ENCODE measurements at places on chromosomes 16 and 17. TPM values are rescaled to one million over a fixed set of nuclear protein-coding genes. Genes with fewer than 3 reads are reported as not detected.

KRT36 gene
- total RNA-seq, result not detected

IKZF3 gene
- 43.9 TPM for total RNA-seq

DNA sequence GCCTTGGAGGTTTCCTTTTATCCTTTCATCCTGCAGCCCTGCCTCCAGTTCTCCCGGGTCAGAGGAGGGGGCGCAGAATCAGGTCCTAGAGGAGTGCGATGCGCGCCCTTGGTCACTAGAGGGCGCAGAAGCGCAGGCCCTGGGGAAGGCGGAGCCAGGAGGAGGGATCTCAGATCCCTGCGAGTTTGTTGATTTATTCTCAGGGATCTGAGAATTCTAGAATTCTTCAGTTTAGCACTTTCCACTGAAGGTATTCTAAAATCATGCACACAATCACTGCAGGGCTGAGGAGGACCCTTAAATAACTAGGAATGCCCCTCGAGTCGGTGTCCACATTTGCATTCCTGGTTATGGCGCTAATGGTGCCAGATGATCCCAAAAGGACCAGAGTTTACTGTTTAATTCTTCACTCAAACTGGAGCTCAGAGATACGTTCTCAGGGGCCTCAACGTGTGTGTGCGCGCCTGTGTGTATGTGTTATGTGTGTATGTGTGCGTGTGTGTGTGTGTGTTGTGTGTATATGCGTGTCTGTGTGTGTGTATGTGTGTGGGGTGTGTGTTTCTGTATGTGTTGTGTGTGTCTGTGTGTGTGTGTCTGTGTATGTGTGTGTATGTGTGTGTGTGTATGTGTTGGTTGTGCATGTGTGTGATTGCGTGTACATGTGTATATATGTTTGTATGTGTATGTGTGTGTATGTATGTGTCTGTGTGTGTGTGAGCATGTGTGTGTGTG, 6.9 kb upstream of the ELAC2 start:
- DNase-seq, result peak; percentile 61

DNA sequence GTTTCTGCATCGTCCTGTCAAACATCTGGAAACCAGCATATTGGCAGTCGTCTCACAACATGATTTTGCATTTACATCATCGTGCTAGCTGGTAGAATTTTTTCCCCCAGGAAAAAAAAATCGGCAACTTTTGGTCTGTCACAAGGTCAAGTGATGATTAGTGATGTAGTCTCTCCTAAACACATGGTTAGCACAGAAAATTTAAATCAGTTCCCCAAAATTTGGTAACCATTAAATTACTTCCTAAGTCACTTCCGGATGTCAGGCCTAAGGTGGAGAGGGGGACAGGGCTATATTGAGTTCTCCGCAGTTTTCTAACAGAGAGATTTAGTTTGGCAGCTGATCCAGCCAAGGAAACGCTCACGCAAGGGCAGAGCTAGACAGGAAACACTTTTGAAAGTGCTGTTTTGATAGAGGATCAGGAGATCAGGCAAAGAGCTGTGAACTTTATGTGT, 271.0 kb upstream of the TBX2 start:
- no peak for DNase-seq

GRCh38 chr16:7363422-7364417, 31.1 kb downstream of the RBFOX1 start:
- no peak for DNase-seq

- no peak for DNase-seq
Measured at GRCh38 chr16:9859701-9860327, 322.4 kb downstream of the GRIN2A start.

DNA sequence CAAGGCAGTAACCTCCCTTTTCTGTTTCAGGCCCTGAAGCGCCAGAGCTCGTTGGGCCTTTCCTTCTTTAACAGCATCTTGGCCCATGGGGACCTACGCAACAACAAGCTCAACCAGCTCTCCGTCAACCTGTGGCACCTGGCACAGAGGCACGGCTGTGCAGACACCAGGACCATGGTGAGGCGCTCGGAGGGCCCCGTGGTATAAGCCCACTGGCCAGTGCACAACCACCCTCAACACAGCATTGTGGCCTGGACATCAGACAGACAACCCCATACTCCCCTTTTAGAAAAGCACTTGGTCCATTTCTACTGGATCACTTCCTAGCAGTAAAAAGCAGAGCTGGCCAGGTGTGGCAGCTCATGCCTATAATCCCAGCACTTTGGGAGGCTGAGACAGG, 18.6 kb downstream of the KNOP1 start:
- DNase-seq, result no peak

DNA sequence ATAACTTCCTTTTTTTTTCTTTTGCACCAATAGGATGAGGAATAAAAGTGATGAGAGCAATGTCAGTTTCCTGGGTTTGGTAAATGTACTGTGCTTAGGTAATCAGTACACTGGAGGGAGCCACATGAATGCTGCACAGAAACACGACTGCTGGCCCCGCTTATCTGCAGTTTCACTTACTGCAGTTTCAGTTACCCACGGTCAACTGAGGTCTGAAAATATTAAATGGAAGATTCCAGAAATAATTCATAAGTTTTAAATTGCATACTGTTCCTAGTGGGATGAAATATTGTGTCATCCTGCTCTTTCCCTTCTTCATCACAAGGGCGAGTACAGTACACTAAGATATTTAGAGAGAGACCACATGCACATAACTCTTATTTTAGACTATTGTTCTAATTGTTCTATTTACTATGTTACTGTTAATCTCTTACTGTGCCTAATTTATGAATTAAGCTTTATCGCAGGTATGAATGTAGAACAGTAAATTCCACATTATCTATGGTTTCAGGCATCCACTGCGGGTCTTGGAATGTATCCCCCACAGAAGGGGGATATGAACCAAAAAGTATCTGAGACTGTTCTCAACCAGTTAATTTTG, 6.4 kb upstream of the LGALS3BP start:
- no peak for DNase-seq

SGCA gene
- 0.38 TPM for total RNA-seq

GRCh38 chr16:72877374-72878028, 170.4 kb downstream of the ZFHX3 start:
- no peak for DNase-seq

DNA sequence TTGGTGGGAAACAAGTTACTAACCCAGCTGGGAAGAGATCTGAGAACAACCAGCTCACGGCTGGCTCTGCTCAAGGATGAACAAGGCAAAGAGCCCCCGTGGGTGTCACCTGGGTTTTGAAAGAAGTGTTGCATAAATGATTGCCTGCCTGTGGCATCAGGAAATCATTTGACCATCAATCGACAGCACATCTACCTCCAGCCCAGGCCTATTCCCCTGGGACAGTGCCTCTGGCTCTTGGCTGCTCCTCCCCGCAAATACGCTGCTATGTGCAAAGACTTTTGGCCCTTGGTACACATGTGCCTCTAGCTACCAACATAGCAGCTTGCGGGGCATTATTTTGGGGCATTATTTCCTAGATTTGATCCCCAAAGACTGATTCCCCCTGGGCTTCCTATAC, 39.4 kb upstream of the SMPD3 start:
- no peak for DNase-seq

DNA sequence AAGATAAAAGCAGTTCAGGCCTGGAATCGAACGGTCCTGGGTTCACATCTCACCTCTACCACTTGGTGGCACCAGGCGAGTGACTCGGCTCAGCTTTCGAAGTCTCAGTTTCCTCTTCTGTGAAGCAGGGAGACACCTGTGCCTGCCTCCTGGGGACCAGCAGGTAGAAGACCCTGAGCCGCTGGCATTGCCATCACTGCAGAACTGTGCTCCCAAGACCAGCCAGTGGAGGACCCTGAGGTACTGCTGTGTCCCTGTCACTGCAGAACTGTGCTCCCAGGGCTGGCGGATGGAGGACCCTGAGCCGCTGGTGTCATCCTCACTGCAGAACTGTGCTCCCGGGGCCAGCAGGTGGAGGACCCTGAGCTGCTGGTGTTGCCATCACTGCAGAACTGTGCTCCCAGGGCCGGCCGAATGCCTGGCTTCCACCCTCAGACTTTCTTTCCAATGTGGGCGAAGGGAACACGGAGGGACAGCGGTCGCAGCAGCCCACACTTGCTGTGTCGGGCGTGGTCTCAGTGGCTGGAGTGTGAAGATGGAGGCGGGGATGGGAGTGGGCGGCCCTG, 8.7 kb upstream of the SLC7A5 start:
- DNase-seq, result peak; percentile 48

- no peak for DNase-seq
Measured at GRCh38 chr17:29483503-29483902, 83.3 kb downstream of the ABHD15 start.

DNA sequence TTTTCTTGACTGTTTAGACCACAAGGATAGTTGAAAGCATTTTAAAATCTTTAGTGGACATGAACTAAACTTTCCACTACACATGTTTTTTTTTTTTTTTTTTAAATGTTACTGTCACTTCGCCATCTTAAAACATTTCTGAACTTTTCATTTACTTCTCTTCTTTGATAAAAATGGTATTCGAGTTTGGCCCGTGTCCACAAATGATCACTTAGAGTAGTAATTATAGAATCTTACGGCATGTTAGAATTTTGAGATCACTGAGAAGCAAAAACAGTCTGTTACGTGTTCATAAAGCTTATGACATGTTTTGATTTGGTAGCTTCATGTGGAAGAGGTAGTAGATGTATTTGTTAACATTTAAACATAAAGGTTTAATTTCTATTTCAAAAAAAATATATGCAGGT, 1.1 kb downstream of the NSRP1 start:
- no peak for DNase-seq

DNA sequence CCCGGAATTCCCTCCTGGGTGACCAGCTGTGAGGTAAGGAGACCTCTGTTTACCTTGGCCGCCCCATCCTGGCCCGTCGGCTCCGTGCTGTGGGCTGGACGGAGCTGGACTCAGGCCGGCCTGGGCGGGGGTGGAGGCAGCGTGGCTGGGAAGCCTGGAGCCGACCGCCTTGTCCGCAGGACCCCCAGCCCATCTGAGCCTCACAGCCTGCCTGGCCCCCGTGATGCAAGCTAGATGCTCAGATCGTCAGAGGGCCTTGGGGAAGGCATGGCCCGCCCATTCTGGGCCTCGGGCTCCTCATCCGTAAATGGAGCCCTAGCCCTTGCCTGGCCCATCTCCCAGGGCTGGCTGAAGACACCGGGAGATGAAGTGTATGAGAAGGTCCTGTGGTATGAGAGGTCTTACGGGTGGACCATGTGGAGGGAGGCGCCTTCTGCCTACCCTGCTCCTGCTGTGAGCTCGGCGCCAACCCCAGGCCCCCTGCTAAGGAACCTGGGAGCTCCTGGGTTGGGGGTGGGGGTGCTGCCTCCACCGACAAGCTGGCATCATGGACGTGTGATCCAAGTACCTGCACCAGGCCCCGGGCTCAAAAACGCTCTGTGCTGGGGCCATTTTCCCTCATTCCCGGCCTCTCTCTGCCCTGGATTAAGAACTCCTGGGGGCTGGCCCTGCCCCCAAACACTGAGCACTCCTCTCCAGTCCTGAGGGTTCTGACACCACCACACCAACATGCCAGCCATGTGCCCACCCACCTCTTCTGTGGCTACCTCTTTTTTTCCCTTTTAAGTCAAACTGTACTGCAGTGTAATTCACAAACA, 5.4 kb upstream of the P2RX1 start:
- no peak for DNase-seq

GRCh38 chr17:33135691-33136090, 144.0 kb downstream of the SPACA3 start:
- DNase-seq, result no peak

DNA sequence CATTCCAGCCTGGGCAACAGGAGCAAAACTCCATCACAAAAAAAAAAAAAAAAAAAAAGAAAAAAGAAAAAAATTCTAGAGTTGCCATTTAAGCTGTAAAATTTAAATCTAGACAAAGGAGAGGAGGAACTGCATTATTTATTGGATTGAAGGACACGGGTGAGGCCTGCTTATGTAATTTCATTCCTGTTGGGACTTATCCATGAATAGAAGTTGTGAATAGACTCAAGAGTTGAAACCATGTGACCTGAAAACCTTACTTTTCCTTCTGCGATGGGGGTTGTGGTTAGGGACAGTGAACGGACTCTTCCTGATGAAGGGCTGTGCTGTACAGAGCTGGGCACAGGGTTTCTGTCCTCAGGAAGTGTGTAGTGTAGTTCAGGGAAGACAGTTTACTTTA, 22.5 kb downstream of the BANP start:
- DNase-seq, result no peak

- DNase-seq, result no peak
Measured at GRCh38 chr17:29930409-29931010, 482 bp upstream of the SSH2 start.

- DNase-seq, result peak; percentile 65
Measured at GRCh38 chr16:88770461-88771293, 14.3 kb downstream of the PIEZO1 start.

GRCh38 chr16:50263060-50263909, 3.1 kb upstream of the ADCY7 start:
- no peak for DNase-seq

- DNase-seq, result no peak
Measured at GRCh38 chr17:81909966-81910839, 996 bp downstream of the PCYT2 start.

DNA sequence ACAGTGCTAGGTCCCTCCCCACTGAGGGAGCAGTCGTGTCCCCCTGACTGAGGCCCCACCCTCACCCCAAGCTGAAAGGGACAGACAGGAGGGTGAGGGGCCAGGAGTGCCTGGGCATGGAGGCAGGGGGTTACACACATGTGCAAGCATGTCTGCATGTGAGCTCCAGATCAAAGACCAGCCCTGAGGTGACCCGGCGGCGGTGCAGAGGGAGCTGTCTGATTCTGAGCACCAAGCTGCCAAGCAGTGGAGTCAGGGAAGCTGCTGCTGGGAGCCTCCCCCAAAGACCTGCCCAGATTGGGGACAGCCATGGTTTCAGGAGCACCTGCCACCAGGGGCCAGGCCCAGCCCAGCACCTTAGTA, 5.5 kb downstream of the DLX3 start:
- DNase-seq, result no peak

- DNase-seq, result peak; percentile 51
Measured at GRCh38 chr16:28321700-28322411, 29.5 kb downstream of the SBK1 start.

DNA sequence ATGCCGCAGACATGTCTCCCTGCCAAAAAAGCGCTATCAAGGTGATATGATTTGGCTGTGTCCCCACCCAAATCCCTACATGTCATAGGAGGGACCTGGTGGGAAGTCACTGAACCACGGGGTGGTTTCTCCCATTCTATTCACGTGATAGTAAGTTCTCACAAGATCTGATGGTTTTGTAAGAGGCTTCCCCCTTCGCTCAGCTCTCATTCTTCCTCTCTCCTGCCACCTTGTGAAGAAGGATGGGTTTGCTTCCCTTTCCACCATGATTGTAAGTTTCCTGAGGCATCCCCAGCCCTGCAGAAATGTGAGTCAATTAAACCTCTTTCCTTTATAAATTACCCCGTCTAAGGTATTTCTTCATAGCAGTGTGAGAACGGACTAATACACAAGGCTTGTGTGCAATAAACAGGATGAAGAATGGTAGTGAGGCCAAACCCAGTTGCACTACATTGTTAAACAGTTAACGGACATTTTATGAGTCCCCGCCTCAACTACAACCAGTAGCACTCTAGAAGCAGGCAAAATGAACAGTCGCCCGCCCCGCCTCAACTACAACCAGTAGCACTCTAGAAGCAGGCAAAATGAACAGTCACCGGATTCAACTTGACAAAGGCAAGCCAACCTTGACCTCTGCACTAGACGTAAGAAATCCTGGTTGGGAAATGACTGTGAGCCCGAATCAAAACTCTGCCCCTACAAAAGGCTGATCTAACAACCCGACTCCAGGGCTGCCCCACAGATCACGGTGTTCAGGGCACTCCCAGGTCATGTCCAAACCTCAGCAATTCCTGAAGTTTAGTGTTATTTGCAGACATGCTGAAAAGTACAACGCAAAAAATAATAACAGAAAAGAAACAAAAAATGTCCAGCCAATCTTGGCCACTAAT, 26.3 kb downstream of the VPS53 start:
- no peak for DNase-seq

GRCh38 chr17:81200695-81201580, 21.8 kb downstream of the CEP131 start:
- no peak for DNase-seq

CRYBA1 gene
- total RNA-seq, result not detected

Measured in activated naive CD8-positive, alpha-beta T cell treated with anti-CD3 and anti-CD28 coated beads for 36 hours (primary cell).